Hindlimb muscle (tissue), 1 donor: ENCODE measurements at places on chromosomes 7 and 10. TPM values are rescaled to one million over a fixed set of nuclear protein-coding genes. Genes with fewer than 3 reads are reported as not detected.

Gene SLF2
- 98.3 TPM for polyA plus RNA-seq

Gene GPAM
- 15.6 TPM for polyA plus RNA-seq

Gene SEMA4G
- 7.3 TPM for polyA plus RNA-seq

Gene TBL2
- 23.6 TPM for polyA plus RNA-seq

Gene C10orf105
- polyA plus RNA-seq = 0.50 TPM

Gene ATG9B
- polyA plus RNA-seq = 0.72 TPM

Gene EN2
- polyA plus RNA-seq = 1.0 TPM

Gene PRPS1L1
- not detected for polyA plus RNA-seq

Gene OPN1SW
- 2.2 TPM for polyA plus RNA-seq

Gene FAM25G
- polyA plus RNA-seq = not detected

Gene GSTO2
- 1.1 TPM for polyA plus RNA-seq

Gene SLC25A28
- 37.9 TPM for polyA plus RNA-seq

Gene RNF148
- not detected for polyA plus RNA-seq

Gene PLXDC2
- 31.4 TPM for polyA plus RNA-seq

Gene WDFY4
- polyA plus RNA-seq = 3.9 TPM

Gene TMEM229A
- polyA plus RNA-seq = 0.09 TPM

Gene CPN1
- not detected for polyA plus RNA-seq

Gene CYP3A7
- not detected for polyA plus RNA-seq

Gene SEPTIN14
- polyA plus RNA-seq = 0.19 TPM

Gene SEMA3D
- 12.3 TPM for polyA plus RNA-seq

Gene RBM17
- polyA plus RNA-seq = 107 TPM

Gene FAM25C
- not detected for polyA plus RNA-seq

Gene TMEM26
- 8.1 TPM for polyA plus RNA-seq

Gene CYP2W1
- polyA plus RNA-seq = 1.7 TPM

Gene AKR1D1
- not detected for polyA plus RNA-seq

Gene SMO
- 39.7 TPM for polyA plus RNA-seq

Gene CFAP58
- polyA plus RNA-seq = 0.28 TPM

Gene NUDCD3
- 84.1 TPM for polyA plus RNA-seq

Gene ADAM8
- 3.3 TPM for polyA plus RNA-seq

Gene ATRNL1
- 0.45 TPM for polyA plus RNA-seq

Gene GIMAP4
- 18.7 TPM for polyA plus RNA-seq

Gene KLF14
- 1.5 TPM for polyA plus RNA-seq

Gene CAV1
- 196 TPM for polyA plus RNA-seq

Gene ACTL6B
- not detected for polyA plus RNA-seq

Gene TMEM273
- 6.3 TPM for polyA plus RNA-seq

Gene ZNF775
- polyA plus RNA-seq = 9.3 TPM

Gene OR2A12
- polyA plus RNA-seq = not detected

Gene MYL7
- polyA plus RNA-seq = 5.1 TPM

Gene MAT1A
- polyA plus RNA-seq = not detected

Gene KIAA1549
- polyA plus RNA-seq = 14.1 TPM

Gene NPC1L1
- 0.08 TPM for polyA plus RNA-seq

Gene TMEM236
- 0.49 TPM for polyA plus RNA-seq

Gene HHEX
- polyA plus RNA-seq = 8.1 TPM

Gene CYP2C8
- polyA plus RNA-seq = 0.49 TPM

Gene AQP1
- 116 TPM for polyA plus RNA-seq

Gene AGR2
- 6.5 TPM for polyA plus RNA-seq

Gene ANKRD61
- 1.7 TPM for polyA plus RNA-seq

Gene SYT15B
- polyA plus RNA-seq = 1.3 TPM

Gene ACBD7
- polyA plus RNA-seq = 0.59 TPM
